Type B pancreatic cell (in vitro differentiated cells): ENCODE measurements at places on chromosomes 13 and 19. TPM values are rescaled to one million over a fixed set of nuclear protein-coding genes. Genes with fewer than 3 reads are reported as not detected.

- DNase-seq, result no peak
Observed at GRCh38 chr13:48097793-48098192, 2.9 kb upstream of the MED4 start.

GRCh38 chr13:32408296-32409000 is 19.5 kb downstream of the N4BP2L1 start:
- DNase-seq, result no peak

GRCh38 chr19:17314007-17314593 is 4.7 kb downstream of the DDA1 start:
- DNase-seq, result peak; percentile 69

The CEACAM3 gene
- not detected in 2 replicates for total RNA-seq

DNA sequence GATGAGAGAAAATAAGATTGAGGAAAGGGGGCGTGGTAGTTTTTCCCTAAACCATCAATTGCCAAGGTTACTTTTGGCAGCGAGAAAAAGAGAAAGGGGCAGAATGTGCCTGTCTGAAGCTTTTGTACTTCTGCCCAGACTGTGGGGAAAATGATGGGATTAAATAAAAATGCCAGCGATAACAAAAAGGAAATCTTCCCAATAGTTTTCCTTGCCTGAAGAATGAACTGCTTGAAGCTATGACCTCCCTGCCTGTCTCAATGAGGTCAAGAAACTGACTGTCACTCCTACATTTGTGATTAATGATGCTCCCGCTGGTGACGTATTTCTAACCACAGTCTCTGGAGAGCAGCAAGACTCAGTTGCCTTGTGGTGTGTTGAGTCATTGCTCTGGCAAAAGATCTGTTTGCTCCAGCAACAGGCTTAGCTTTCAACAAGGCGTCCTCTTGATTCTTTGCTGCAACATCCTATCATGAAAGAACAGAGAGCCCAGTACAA is 1051.5 kb downstream of the DIAPH3 start:
- DNase-seq, result no peak

DNA sequence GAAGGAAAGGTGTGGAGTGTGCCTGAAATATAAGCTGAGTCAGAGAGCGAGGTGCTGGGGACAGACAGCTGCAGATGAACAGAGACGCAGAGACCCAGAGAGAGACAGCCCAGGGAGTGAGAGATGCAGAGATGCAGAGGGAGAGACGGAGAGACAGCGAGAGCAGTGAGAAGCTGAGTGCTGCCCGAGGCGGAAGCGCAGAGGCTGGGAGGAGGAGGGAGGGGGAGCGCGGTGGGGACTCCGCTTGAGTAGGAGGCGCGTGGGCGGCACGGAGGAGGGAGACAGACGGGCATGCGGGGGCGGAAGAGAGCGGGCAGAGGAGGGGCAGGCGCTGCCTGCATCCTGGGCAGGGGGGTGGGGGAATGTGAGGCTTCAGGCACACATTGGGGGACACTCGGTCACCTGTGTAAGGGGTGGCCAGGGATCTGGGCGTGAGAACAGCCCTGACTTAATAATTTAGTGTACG is 25.7 kb downstream of the SLC8A2 start:
- no peak for DNase-seq

- DNase-seq, result no peak
Observed at GRCh38 chr13:92833071-92833470, 393.5 kb upstream of the GPC6 start.

The ZNF486 gene
- 15.3 TPM in 2 replicates for total RNA-seq

DNA sequence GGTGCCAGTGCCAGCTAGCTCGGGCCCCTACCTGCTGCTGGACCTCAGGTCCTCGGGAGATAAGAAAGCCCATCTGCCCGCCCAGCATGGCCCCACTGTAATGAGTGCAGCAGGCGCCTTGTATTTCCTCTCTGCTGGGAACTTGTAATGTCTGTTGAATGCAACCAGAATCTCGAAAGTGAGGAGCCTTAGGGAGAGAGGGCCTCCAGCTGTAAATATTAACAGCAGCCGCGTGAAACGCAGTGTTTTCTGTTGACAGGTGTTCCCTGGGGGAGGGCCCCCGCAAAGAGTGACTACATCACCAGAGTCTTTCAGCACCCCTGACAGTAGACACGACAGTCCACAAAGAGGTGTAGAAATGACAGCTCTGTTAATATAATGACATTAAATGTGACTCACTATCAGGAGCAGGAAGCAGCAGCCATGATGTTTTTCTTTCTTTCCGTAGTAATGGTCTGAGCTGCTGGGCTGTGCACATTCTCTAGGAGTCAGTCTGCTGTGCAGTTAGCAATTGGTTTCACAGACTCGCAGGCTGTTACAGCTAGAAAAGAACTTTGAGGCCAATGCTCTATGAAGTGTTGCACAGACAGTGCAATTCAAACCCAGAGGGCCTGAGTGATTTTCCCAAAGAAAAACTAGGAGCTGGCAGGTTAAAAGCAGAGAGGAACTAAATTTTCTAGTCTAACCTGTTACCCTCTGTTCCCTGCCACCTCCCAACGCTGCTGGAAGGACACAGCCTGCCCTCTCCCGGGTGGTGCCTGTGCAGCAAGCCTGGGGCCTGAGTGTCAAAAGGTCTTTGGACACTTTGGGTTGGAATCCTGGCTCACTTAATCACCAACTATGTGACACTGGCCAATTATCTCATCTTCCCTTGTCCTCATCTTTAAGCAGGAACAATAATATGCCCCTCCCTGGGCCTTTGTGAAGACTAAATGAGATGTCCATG is 58.6 kb upstream of the WASF3 start:
- no peak for DNase-seq

GRCh38 chr13:85663856-85664255 is 135.4 kb downstream of the SLITRK6 start:
- DNase-seq, result no peak

The PRSS57 gene
- not detected in 2 replicates for total RNA-seq

DNA sequence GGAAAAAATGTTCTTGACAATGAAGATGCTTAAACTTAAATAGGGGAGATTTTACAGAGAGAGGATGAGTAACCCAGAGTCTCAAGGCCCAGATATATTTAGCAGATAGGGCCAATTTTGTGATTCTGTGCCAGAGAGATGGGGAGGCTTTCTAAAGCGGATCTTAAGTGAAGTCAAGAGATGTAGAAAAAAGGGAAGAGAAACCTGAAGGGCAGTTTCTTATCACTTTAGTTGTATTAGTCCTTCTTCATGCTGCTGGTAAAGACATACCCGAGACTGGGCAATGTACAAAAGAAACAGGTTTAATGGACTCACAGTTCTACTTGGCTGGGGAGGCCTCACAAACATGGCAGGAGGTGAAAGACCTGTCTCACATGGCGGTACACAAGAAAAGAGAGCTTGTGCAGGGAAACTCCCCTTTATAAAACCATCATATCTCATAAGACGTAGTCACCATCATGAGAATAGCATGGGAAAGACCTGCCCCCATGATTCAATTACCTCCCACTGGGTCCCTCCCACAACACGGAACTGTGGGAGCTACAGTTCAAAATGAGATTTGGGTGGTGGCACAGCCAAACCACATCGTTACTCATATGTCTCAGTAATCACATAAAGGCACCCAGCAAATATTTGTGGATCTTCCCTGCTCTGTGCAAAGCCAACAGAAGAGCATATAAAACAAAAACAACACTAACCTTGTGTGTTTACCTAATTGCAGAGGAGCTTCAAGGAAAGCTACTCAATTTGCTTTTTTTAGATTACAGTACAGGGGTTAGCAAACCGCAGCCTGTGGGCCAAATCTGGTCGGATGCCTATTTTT is 102.6 kb upstream of the MYCBP2 start:
- no peak for DNase-seq

GRCh38 chr19:10293637-10294367 is 4.0 kb downstream of the ICAM5 start:
- DNase-seq, result no peak

DNA sequence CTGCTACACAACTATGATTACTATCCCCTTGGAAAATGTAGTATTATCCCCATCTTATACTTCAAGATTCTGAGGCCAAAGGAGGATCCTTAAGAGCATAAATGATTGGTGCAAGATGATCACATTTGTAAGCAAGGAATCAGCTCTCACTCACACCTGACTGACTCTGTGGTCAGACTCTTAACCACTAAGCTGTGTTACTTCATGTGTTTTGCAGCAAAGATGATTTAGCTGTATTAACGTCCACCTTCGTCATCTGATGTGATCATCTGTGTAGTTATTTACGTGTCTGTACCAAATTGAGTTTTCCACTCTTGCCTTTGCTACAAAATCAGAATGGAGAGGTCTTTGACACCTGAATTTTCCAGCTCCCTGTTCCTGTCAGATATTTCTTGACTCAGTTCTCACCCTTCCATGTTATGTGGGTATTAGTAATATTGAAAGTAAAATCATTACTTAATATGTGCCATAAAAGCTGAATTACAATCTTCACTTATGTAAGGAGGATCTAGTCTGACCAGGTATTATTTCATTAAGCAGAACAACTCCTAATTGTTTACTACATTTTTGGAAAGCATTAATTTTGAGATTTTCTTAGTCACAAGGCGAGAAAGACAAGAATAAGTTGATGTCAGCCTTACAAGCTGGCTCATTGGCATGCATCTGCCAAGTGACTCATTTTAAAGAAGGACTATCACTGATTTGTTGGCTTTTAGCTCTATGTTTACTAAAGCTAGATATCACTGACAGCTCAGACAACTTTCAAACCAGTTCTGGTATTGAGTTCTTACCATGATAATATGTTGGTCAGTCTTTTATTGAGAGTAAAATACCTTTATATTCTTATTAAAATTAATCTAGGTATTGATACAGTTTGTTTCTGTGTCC is 1279.8 kb upstream of the PCDH9 start:
- DNase-seq, result no peak

- no peak for DNase-seq
Observed at GRCh38 chr13:38213314-38213713, 136.3 kb upstream of the UFM1 start.

DNA sequence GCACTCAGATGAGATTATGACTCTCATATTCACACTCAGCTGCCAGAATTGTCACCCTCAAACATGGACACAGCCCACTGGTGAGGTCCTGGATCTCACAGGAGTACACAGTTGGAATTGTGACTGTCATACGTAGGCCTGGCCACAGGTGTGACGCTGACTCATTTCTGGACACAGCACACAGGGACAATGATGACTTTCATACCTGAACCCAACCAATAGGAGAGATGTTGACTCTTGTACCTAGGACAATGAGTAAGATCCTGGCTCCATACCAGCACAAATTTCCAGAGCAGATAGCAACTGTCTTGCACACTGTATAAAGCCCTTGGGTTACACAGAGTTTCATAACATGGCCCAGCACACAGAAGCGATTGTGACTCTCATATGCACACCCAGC is 46.4 kb downstream of the ZNF85 start:
- no peak for DNase-seq

The FARP1 gene
- 195 and 301 TPM in 2 replicates for total RNA-seq

- no peak for DNase-seq
Observed at GRCh38 chr13:27839809-27840467, 47.7 kb downstream of the GSX1 start.

DNA sequence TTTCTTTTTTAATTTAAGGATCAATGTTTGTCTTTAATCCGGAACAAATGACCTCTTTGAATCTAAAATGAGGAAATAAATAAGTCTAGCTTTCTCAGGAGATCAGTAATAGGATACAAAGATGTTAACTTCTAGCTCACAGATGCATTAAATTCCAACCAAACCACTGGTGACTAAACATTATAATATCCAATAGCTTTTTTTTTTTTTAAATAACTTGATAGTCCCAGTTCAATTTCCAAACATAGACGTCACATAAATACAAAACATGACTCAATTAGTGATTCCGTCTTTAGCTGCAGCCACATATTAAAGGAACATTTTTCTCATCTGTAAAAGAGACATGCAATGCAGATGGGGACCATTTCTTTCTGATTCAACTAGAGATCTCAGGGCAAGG is 390.5 kb upstream of the PCDH9 start:
- DNase-seq, result no peak

- DNase-seq, result no peak
Observed at GRCh38 chr19:36420961-36421748, 2.7 kb upstream of the ZFP82 start.

- DNase-seq, result no peak
Observed at GRCh38 chr19:54114340-54115108, 933 bp downstream of the TFPT start.

The NALCN gene
- total RNA-seq, result 0.70 and 1.8 TPM in 2 replicates

GRCh38 chr13:59472134-59472533 is 691.6 kb downstream of the DIAPH3 start:
- no peak for DNase-seq

The MIA gene
- 1.7 and 3.2 TPM in 2 replicates for total RNA-seq

- DNase-seq, result no peak
Observed at GRCh38 chr19:43711751-43712355, 4.0 kb upstream of the IRGC start.

- no peak for DNase-seq
Observed at GRCh38 chr13:91232716-91233115, 114.8 kb upstream of the MIR17HG start.

- no peak for DNase-seq
Observed at GRCh38 chr13:33119022-33119781, 103.0 kb downstream of the KL start.

GRCh38 chr13:29520671-29521070 is 74.8 kb downstream of the SLC7A1 start:
- DNase-seq, result no peak

DNA sequence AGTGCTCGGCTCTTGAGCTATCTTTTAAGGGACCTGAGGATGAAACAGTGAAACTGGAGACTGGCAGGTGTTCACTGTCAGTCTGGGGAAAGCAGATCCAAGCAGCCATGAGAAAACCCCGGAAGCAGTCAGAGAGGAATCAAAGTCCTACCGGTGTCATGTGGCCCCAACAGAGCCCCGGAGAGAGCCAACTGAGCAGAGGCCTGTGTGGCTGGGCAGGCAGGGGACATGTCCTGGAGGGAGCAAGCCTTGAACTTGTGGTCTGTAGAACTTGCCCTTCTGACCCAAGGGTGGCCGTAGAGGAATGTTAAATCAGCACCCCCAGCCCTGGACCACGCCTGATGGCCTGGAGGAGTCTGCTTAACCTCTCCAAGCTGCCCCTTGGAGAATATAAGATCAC is 113.7 kb upstream of the ZNF507 start:
- no peak for DNase-seq
